ENCODE measurements at places on chromosomes 3 and 15.
A peak's percentile ranks its signal among the peaks of the same experiment; 100 is the strongest.

GRCh38 chr3:17753632-17753992, 11.2 kb upstream of the TBC1D5 start:
- no peak for DNase-seq

DNA sequence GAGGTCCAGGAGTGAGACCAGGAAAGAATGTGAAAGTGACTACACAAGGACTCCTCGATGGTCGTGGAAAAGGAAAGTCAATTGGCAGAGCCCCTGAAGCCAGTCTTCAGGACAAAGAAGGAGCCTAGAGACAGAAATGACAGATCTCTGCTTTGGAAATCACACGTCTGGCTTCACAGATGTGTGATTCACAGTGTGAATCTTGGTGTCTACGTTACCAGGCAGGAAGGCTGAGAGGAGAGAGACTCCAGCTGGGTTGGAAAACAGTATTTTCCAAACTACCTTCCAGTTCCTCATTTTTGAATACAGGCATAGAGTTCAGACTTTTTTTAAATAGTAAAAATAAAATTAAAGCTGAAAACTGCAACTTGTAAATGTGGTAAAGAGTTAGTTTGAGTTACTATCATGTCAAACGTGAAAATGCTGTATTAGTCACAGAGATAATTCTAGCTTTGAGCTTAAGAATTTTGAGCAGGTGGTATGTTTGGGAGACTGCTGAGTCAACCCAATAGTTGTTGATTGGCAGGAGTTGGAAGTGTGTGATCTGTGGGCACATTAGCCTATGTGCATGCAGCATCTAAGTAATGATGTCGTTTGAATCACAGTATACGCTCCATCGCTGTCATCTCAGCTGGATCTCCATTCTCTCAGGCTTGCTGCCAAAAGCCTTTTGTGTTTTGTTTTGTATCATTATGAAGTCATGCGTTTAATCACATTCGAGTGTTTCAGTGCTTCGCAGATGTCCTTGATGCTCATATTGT, 6.0 kb downstream of the CCR2 start:
- no peak for DNase-seq

DNA sequence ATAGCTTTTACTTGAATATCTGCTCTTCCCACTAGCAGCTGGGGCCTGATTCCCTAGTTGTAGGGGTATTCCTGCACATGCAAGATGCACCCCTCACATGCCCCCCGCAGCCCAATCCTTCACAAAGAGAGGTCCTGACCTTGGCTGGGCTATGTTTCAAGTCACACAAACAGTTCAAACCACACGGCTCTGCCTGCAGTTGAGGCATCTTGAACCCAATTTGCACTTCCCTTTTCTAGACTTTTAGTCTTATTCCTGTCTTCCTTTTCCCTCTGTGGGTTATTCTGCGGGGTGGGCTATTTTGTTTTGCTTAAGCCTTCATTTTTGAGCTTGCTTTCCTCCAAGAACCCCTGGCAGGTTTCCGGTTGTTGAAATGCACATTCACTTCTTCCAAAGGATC, 13.3 kb upstream of the CCR1 start:
- no peak for DNase-seq

GRCh38 chr3:138038725-138039462, 28.9 kb downstream of the CLDN18 start:
- no peak for DNase-seq

GRCh38 chr3:141677701-141678100, 60.4 kb upstream of the RNF7 start:
- DNase-seq = no peak

DNA sequence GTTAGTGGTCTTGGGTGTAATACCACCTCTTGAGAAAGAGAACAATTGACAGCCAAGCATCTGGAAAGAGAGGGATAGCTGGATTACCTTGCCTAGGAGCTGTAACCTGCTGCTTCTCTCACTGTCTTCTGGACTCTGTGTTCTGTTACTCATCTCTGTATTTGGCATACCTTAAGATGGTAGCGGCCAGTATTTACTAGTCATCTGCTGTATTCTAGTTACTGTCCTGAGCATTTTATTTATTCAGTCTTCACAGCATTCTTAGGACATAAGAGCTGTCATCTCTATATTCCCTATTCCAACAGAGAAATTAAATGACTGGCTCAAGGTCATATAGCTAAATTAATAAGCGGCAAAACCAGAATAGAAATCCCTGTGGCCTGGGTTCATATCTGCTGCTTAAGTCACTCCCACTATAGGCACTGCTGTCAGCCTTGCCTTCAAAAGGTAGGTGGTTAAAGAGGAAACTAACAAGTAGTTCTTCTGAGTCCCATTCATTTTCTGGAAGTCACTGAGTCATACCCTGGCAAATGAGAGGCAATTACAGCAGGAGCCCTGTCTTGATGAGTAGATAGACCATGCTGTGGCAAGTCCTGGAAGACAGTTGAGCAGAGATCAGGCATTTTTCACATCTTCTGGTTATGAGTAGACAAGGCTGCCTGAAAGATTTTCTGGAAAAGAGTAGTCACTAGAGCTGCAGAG, 68.2 kb downstream of the RAB7A start:
- no peak for DNase-seq

DNA sequence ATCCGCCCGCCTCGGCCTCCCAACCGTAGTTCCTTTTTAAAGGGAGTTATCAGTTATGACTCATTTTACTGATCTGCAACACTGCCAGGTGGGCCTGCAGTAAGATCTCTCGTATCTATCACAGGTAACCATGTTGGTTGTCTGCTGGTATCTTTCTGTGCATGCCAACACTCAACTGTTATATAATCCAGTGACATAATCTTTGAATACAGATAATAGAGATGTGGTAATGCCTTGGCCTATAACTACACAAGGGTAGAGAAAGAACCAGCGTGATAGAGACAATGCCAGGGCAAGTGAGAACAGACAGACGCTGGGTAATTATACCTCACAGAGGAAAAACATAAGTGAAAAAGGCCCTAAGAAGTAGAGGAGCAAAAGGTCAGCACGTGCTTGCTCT, 11.0 kb upstream of the ARPP19 start:
- DNase-seq = no peak

DNA sequence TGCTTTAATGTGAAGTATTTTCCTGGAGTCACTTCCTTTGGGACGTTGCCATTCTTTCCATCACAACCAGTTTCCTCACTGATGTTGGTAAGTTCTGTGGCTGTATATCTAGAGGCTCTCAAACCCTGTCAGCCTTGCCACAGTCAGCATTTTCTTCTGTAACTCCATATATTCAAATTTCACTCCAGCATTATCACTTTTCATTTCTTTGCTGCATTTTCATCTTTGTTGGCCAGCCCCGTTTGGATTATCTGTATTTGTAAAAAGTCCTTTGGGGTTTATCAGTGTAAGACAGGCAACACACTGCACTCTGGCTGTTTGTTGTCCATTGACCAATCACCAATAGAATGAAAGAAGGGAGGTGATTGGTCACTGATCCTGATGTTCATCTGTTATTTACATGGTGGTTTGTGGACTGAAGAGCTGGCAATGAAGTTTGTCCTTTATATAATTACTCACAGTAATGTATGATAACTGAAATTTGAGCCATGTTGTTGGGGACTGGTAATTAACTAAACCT, 20.3 kb downstream of the GMPS start:
- DNase-seq = no peak

GRCh38 chr3:16183601-16184270, 9.3 kb downstream of the GALNT15 start:
- DNase-seq = no peak

DNA sequence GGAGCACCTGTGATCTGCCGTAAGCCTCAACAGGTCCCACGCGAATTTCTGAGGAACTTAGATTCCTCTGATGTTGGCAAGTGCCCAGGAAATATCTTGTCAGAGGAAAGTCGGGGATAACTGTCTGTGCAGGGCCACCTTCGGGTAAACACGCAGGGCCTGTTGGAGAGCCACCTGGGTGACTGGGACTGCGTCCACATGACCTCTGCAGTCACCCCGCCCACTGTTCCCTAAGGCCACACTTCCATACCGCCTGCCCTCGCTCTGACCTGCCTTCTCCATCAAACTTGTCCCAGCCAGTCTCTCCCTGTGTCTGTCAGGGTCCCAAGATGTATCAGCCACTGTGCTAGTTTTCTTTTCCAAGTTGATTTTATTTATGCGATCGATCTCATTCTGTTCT, 28.7 kb downstream of the BFSP2 start:
- no peak for DNase-seq

DNA sequence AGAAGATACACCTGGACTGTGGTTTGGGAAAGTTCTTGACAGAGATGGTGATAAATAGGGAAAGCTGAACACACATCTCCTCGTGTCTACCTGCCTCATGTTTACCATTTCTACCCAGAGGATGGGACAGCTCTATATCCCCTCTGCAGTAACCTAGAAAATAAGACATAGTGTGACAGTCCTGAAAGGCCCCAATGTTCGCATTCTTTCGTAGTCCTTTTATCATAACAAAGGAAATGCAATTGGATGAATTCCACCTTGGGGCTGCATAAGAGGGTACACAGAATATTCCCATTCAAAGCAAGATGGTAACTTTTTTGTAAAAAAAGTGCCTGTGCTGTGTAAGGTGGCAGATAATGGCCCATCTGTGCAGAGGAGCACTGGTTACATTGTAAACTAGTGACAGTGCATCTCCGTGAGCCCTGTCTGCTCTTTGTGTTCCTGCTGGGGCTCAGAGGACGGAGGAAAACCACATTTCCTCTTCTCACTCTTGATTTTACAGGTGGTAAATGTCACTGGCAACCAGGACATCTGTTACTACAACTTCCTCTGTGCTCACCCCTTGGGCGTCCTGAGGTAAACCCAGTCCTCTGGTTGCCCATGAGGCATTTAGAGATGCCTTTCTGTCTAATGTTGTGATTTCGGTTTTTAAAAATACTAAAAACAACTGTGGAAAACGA, 74.3 kb downstream of the SIDT1 start:
- DNase-seq = peak; percentile 43

DNA sequence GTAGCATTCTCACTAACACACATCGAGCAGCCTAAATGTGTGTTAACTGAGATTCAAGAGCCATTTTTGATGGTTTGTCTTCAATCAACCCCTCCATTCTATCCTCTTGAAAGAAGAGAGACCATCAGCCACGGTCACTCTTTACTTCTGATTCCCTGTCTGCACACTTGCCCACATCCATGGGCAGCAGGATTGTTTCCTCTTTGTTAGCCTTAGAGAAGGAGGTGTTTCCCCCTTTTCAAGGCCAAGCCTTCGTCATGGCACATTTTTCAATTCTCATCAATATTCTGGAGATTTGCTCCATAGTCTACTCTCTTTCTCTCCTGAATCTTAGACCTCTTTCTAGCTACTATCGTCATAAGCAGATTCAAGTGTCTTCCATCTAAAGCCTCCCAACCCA, 522.4 kb upstream of the NAALADL2 start:
- DNase-seq = no peak

DNA sequence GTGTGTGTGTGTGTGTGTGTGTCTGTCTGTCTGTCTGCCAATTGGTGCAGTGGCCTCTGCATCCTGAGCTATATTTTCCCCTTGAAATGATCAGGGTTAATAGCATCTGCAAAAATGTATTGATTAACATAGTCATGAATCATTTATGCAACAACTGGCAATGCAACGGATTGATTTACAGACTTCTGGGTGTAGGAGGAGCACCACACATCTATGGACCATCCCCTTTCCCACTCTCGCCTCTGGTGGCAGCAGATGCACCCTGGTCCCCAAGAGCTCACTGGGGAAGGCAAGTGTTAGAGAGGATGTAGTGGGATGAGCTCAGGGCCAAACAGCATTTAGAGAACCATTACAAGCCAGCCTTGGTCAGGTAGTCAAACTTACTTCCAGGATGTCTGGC, 272.7 kb upstream of the C2CD4B start:
- DNase-seq = no peak

GRCh38 chr15:46441294-46442062, 806.6 kb downstream of the SQOR start:
- DNase-seq = no peak

DNA sequence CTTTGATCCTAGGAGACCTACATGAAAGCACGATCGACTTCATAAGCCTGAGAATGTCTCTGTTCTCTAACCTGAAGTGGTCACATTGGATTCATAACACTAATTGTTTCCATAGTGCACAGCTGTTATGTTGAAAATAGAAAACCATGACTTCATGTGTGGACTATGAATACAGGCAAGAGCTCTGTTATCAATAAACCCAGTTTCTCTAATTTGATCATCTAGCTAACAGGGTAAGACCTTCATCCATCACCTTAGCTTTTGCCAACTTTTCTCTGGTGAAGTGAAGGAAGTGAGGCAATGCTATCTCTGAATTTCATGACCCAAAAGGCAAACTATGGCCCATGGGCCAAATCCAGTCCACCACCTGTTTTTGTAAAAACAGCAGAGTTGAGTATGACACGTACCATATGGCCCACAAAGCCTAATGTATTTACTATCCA, 27.2 kb downstream of the ABI3BP start:
- no peak for DNase-seq

GRCh38 chr15:58462547-58462946, 30.8 kb downstream of the LIPC start:
- no peak for DNase-seq

DNA sequence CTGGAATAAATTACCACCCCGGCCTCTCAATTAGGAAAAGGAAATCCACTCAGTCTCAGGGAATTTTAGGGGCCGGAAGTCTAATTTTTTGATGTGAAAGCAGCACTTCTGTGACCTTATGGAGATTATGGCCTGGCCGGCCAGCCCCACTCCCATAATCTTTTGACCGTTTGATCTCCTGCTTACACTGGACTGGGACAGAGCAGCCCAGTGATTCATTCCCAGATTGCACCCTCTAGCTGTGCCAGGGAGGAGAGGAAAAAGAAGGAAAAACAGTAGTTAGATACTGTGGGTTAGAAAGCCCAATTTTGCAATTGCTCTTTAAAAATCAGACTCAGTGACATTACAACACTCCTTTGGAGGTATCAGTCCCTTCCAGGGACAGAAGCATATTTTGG, 32.4 kb downstream of the GJD2 start:
- DNase-seq = no peak

DNA sequence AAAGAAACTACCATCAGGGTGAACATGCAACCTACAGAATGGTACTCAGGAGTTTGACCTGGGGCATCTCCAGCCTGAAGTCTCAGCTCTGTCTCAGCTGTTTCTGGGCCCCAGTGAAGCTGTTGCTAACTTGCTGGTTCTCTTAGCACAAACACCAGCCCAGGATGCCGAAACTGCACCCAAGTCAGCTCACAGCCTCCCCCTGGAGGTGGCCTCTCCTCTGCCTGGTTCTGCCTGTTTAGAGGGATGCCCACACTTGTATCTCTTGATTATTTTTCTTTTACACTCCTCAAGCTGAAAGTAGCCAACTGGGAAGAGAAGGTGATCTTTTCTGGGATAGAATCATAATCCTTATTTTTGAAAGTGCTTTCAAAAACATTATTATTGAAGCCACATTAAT, 289.0 kb upstream of the RASGRP1 start:
- DNase-seq = peak; percentile 28

GRCh38 chr15:46034755-46035154, 399.9 kb downstream of the SQOR start:
- DNase-seq = no peak

- DNase-seq = no peak
These were observed 75.6 kb downstream of the VPS8 start for GRCh38 chr3:184887574-184887973.

DNA sequence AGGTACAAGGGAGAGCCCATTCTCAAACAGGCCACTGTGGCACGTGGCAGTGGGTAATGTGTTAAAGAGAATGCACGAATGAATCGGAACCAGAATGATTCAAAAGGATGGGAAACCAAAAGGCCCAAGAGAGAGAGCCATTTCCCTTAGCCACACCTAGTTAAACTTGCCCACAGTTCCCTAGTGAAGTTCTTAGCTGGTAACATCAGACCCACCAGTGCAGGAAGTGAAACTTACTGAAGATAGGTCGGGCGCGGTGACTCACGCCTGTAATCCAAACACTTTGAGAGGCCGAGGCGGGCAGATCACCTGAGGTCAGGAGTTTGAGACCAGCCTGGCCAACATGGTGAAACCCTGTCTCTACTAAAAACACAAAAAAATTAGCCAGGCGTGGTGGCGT, 97.1 kb downstream of the MEX3B start:
- peak; percentile 24 for DNase-seq
